ENCODE measurements at places on chromosomes 7 and 10.
A peak's percentile ranks its signal among the peaks of the same experiment; 100 is the strongest.

DNA sequence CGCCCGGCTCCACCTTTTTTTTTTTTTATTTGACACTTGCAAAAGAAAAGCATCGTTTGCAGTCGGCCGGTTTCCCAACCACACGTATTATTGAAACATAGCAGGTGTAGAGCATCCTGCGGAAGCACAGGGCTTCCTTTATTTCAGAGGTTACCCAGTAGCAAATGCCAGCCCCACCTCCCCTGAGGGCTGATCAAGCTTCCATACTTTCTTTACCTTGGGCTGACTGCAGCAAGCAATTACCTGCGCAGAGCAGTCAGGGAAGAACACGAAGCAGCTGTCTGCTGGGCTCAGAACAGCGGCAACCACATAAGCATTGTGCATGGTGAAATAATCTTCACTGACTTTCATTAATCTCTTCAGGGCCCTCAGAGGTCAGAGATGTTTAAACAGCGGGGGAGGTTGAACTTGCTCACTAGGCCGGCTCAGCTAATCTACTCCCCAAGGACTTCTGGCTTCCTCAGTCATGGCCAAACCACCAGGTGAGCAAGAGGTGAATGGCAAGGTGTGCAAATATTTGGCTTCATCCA is 784.7 kb upstream of the AUTS2 start:
- DNase-seq = no peak

GRCh38 chr7:100629117-100629716 is 12.1 kb downstream of the TFR2 start:
- DNase-seq = no peak

DNA sequence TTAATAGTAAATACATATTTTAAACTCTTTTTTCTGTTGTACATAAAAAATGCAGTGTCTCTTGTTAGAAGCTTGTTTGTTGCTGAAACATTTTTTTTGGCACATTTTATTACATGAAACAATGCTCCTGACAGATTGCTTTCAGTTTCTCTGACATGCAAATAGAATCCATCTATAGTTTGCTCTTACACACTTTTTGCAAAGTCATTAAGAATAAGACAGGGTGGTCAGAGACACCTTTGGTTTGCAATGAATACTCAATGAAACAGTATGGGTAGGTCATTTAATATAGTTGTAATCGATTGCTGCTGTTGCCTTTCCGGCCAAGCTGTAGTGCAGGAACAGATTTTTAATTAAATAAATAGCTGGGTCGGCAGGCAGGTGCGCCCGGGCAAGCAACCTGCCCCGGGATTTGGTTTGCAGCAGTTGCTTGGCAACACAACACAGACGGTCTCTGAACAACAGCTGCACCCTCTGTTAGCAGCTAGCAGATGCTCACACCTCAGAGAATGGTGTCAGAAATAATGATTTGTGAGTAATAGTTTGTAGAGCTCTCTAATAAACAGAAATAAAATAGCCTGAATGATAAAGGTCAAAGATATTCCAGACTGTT is 115.7 kb upstream of the CACNA2D1 start:
- peak; percentile 20 for DNase-seq

- no peak for DNase-seq
Measured at GRCh38 chr7:69399401-69399800, 198.9 kb upstream of the AUTS2 start.

GRCh38 chr10:124564881-124565280 is 103.3 kb downstream of the LHPP start:
- DNase-seq = no peak

GRCh38 chr10:128147064-128147463 is 20.8 kb upstream of the MKI67 start:
- DNase-seq = no peak

DNA sequence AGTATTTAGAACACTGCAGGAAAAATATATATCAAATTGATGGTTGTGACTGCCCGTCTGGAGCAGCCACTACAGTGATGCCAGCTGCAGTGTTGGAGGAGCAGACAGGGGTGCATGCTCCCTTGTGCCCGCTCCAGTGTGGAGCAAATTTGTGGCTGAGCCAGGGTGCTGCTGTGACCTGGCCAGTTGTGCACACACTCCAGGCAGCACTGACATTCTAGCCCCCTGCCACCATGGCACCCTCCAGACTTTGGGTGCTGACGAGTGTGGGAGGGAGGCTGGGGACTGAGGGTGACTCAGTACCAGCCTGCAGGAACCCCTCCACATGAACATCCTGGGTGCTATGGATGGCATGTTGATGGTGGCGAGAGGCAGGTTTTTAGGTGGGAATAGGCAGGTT is 160.0 kb upstream of the PCDH15 start:
- no peak for DNase-seq

DNA sequence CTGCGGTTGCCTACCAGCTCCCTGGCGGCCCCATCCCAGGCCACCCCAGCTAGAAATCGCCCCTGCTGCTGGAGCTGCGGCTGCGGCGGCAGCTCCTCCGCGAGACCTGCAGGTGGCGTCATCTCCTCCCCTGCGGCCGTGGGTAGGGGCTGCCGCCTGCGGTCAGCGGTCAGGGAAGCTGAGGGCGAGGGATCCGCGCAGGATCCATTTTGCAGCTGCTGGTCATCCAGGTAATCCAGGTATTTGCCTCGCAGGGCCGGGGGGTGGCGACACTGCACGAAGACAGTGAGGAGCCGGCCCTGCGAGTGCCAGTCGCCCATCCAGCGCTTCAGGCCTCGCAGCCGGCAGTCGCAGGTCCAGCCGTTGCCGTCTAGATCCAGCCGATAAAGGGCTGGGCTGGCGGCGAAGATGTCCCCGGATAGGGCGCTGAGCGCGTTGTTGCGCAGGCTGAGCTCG is 1.5 kb downstream of the TRIL start:
- DNase-seq = peak; percentile 42

GRCh38 chr7:29835718-29836117 is 29.4 kb downstream of the WIPF3 start:
- DNase-seq = no peak

Measured in fibroblast of lung (primary cell).